ENCODE measurements at places on chromosomes 5 and 9.

DNA sequence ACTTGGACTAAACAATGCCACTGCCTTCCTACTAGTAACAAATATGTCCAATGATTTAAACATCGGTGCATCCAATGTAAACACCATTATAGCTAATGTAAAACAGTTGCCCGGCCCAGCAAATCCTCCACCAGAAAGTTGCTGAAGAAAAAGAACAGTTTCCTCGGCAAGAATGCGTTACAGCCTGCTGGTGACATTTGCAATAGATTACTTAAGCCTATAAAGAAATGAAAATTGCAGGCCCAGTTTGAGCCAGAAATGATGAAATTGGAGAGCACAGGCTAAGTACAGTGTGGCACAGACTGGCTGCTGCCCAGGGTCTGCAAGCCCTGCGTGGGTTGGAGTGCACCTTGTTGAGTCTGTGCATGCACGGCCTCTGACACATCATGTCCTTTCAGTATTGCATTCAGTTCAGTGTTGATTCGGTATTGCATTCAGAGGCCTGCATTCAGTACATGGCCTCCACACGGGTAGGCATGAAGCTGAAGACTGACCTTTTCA, 406.0 kb upstream of the KLF4 start:
- no peak for DNase-seq

GRCh38 chr5:72378639-72379289, 58.6 kb downstream of the PTCD2 start:
- no peak for DNase-seq

- DNase-seq = no peak
Observed at GRCh38 chr5:95823218-95823737, 752 bp upstream of the GLRX start.

DNA sequence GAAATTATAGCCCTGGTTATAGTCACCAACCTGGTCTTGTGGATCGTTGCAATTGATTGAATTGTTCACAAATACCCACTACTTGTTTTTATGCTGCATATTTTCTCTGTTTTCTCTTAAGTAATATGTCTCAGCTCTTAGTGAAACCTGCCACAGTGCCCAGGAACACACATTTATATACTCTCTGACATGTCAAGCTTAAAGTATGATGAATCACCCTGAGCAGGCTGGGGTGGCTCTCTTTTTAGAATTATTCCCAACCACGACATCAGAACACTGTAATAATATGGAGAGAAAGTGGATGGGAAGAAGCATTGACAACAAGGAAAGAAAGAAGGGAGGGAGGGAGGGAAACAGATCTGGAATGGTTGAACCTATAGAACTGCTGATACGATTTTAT, 72.8 kb upstream of the ZNF608 start:
- DNase-seq = no peak

- peak; percentile 39 for DNase-seq
Observed at GRCh38 chr5:151094030-151094851, 13.4 kb upstream of the TNIP1 start.

Measured in stimulated activated CD8-positive, alpha-beta memory T cell treated with anti-CD3 and anti-CD28 coated beads, Interleukin-2, amount 100 ng/mL, for 1 hour (primary cell).